ENCODE measurements at places on chromosomes 11 and 22.

GRCh38 chr11:72405009-72405408 lies 29.3 kb downstream of the CLPB start:
- DNase-seq, result no peak

DNA sequence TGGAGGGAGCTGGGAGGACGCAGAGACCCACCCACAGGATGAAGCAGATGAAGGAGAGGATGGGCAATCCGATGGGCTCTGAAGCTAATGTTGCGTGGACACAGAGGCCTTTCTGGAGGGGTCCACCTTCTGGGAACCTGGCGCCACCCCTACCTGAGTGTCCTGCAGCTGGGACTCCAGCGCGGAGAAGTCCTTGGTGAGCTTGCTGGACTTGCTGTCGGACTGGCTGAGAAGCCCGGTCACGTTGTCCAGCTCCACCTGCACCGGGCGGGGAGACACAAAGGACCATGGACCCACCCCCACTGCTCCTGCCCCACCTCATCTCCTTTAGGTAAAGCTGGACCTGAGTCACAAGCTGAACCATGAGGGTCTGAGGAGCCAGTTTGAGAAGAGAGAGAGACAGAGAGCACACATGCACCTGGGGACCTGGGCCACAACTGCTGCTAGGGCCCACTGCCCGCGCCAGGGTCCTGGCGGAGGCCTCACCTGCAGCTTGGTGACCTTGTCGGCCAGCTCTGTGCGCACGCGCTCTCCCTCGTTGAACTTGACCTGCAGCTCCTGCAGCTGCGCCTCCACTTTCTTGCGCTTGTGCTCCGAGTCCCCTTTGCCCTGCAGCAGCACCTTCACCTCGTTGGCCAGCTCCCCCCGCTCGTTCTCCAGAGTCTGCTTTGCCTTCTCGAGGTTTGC lies 40.8 kb downstream of the APOL1 start:
- DNase-seq, result no peak

DNA sequence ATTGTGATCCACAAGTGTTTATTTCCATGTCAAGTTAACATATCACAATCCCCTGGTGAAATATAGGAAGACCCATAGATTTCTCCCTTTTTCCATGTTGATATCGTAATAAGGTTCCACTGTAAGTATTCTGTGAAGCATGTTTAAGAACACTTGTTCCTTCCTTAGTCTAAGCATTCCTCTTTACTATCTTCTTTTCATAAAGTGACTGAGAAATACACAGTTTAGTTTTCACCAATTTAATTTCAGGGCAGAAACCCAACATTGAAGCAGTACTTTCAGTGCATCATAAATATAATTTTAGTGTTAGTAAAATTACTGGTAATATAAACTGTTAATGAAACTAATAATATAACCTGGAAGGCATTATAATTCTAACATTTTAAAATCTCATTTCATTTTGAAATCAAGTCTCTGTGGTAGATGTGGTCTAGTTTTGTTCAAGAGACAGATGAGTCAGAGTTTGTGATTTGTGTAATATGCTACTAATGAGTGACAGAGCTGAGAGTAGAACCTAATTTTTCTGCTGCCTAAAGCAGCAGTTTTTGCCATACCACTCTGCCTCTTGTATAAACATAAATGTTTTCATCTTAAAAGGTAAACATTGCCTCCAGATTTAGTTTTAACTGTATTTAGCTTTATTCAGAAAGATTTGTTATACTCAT lies 79.4 kb downstream of the ATM start:
- no peak for DNase-seq

DNA sequence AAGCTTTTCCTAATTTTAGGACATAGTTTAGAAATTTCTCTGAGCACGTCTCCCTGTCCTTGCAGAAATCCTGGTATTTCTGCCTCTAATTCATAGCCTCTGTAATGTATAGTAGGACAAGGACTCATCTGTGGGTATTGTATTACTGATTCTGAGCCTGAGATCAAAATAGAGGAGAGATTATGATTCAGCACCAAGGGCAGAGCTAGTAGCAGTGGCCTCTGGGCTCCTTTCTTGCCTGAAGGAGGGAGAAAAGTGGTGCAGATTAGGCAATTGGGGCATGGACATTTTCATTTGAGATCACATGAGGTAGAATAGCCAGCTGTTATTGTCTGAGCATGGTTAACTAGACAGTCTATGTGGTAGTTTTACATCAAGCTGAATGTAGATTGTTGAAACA lies 2.8 kb downstream of the MADD start:
- DNase-seq, result no peak

DNA sequence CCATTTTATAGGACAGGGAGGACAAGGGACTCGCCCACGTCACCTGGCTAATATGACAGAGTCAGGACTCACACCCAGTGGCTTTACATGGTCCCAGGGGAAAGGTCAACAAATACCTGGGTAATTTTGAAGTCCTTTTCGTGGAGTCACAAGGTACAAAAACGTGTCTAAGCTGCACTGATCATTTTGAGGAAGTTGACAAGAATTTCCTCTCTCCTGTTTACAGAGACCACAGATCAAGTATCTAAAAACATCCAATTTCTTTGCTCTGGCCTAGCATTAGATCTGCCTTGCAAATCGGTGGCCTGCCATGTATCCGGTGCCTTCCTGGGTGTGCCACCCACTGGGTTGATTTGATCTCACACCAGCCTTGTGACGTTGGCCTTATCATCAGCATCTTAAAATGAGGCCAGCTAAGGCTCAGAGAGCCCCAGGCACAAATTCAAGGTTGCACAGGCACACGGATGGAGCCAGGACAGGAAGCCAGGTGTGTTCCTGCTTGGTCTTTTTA lies 17.6 kb downstream of the GDPD5 start:
- DNase-seq, result peak; percentile 33

Data from stimulated activated CD4-positive, alpha-beta T cell treated with anti-CD3 and anti-CD28 coated beads, Interleukin-4, amount 100 ng/mL, for 24 hours (primary cell).